ENCODE measurements at places on chromosomes 7 and 10.

- DNase-seq: peak; percentile 95
Observed at GRCh38 chr7:158074896-158075632, 512.6 kb downstream of the PTPRN2 start.

DNA sequence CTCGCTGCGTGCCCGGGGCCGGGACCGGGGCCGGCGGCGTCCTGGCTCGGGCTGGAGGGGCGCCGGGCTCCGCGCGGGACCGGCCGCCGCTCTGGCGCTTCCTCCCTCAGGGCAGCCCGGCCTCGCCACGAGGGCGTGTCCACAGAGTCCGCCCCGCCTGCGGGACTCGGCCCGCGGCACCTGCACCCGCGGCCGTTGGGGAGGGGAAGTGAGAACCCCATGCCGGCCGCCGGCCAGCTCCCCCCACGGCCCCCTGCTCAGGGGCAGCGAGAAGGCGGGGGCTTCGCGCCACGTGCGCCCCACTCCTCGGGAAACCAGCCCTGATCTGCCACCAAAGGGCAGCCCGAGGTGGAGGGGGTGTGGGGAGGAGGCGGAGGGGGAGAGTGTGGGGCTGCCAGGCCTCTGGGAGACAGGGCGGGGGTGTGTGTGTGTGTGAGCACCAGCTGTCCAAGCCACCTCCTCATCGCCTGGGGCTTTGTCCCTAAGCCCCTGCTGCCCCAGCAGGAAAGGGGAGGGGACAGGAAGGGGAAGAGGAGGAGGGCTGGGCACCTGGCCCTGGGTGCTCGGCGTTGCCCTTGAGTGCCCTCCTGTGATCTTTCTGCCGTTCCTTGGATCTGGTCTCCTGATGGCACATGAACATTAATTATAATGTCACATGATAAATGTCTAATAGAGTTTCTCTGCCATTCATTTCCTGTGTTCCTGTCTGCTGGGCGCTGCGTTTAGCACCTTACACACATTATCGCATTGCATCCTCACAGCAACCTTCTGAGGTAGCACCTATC is at the start of gene PIK3AP1:
PIK3AP1 (minus strand) TSS at position 93 of the 785 bp plus-strand sequence. CDS start 120 bp downstream, outside the sequence.
- peak; percentile 57 for DNase-seq

GRCh38 chr7:16978358-16979244 is 96.8 kb upstream of the AGR3 start:
- peak; percentile 28 for DNase-seq

- peak; percentile 2 for DNase-seq
Observed at GRCh38 chr10:43623351-43623750, 17.1 kb downstream of the ZNF485 start.

- DNase-seq: no peak
Observed at GRCh38 chr10:130814610-130815009, 496.9 kb downstream of the TCERG1L start.

- DNase-seq: no peak
Observed at GRCh38 chr10:88092265-88092664, 228.8 kb downstream of the PTEN start.

DNA sequence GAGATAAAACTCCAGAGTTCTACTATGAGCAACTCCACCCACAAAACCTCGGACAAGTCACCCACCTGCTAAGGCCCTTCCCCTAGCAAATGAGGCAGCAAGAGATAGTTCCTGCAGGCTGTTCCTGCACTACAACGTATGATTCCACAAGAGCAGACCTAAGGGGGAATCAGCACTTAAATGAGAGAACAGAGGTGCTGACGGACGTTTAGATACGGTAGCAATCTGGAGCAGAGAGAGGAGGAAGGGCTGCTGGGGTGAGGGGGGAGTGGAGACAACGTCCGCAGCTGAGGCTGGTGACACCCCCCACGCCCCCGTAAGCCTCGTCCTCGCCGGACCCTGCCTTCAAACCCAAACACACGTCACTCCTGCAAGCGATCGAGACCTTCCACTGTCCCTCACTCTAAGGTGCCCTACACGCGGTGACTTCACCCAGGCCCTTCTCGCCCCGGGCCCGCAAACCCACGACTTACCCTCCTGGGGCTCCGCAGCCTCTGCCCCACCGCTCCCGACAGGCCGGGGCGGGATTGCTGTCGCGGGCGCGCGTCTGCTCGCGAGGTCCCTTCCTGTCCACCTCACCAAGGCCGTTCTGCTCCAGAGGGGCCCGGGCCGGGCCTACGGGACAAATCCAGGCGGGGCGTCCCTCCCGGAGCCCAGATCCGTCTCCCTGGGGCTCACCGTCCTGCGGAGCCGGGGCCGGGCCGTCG is 635 bp downstream of the ZNF12 start:
- DNase-seq: peak; percentile 13

- DNase-seq: no peak
Observed at GRCh38 chr10:24989867-24990266, 26.1 kb downstream of the ENKUR start.

- DNase-seq: no peak
Observed at GRCh38 chr10:128071417-128071782, 54.8 kb downstream of the MKI67 start.

- no peak for DNase-seq
Observed at GRCh38 chr10:96359616-96360015, 814 bp upstream of the OPALIN start.

DNA sequence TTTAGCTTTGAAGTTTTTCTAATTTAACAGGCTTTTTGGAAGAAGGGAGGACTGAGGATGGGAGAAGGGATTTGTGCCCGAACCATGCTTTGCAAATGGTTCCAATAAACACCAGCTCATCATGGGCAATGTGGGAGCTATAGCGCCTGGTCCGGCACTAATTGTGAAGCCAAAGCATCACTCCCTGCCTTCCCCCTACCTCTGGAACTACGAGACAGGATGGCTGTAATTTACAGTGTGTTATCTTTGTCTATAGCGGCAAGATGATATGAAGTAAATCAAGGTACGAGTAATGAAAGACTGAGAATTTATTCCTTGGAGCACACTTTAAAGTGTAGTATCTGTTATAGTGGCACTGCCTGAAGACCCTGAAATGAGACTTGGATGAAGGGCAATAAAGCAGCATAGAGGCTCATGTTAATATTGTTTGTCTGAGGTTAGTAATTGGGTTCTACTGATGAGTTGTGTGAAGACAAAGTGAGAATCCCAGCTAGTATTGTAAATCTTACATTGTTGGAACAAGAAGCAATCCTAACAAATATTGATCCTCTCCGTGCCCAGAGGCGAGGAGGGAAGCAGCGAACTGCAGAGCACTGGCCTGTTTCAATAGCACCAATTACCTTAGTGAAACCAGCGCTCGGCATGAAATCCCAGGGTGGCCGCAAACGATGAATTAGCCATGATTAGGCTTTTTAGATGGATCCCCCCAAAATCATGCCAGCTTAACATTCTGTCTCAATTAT is 507.1 kb downstream of the LRMDA start:
- no peak for DNase-seq

- DNase-seq: peak; percentile 96
Observed at GRCh38 chr7:145978769-145979168, 137.8 kb upstream of the CNTNAP2 start.

DNA sequence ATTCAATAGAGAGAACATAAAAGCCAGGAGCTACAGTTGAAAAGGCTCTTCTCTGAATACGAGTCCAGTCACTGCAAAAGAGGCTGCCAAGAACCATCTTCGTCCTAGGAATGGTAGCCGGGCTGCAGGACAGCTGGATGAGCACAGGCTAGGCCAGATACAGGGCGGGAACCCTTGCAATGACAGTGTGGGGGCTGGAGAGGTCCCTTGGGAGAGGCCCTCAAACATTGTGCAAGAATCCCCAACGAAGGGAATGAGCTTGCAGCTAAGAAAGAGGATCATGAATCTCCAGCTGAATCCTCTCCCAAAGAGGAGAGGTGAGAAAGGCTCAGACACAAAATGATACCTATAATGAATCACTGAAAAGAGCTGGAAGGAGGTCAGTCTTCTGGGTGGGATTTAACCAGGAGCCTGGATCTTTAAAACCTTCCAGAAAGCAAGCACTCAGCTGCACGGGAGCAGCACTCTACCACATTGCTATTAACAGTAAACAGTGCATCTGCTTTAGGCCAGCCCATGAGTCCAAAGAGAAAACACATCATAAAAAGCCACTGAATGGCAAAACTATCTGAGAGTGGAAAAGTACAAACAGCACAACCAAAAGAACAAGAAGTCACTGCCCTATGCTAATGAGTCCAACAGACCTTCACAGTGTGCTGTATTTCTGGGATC is 287.9 kb downstream of the TNS3 start:
- no peak for DNase-seq

DNA sequence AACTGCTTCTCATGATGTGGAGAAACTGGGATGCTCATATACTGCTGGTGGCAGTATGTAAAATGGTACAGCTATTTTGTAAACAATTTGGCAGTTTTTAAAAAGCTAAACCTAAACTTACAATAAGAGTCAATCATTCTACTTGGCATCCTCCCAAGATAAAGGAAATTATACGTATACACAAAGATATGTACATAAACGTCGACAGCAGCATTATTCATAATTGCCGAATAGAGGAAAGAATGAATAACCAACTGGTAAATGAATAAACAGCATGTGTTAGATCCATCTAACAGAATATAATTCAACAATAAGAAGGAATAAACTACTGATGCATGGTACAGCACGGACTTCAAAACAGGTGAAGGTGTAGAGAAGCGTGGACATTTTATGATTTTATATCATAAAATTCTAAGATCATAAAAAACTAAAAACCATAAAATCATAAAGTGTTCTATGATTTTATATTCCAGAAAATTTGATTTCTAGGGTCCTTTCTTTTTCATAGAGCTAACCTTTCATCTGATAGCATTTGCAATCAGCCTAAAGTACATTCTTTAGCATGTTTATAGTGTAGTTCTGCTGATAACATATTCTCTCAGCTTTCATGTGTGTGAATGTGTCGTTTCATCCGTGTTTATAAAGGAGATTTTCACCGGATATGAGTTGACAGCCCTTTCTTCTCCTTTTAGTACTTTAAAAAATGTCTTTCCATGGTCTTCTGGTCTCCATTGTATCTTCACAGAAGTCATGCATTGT is 261.5 kb downstream of the DIP2C start:
- no peak for DNase-seq

- DNase-seq: no peak
Observed at GRCh38 chr10:109743574-109743973, 179.7 kb downstream of the XPNPEP1 start.

- DNase-seq: peak; percentile 43
Observed at GRCh38 chr10:116836902-116837523, 12.3 kb upstream of the ENO4 start.

DNA sequence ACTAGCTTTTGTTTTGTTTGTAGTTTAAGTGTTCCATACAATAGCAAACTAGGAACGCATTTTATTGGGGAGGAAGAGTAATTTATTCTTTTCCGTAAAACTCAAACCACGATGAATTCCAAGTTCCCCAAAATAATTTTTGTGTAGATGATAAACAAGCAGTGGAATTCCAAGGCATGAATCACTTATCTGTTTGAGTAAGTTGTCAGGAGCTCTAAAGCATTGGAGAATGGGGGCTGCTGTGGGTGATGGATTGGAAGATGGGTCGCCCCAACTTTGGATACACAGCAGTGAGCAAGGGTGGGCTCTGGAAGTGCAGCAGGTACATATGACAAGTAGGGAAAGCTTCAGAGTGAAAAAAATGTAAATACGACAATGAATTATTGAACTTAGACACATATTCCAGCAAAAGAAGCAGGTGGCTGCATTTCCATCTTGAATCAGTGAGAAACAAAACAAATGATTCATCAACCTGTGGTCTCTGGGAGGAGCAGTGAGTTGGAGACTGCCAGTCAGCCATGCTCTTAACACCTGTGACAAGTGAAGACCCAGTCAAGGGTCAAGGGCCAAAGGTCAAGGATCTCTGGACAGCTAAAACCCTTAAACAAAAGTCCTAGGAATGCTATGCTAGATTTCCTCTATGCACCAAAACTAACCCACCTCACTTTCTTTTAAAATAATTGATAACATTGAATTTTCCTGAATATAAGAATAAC is 34.2 kb upstream of the ADRB1 start:
- DNase-seq: no peak

GRCh38 chr10:52539463-52539862 is 225.4 kb downstream of the DKK1 start:
- no peak for DNase-seq

DNA sequence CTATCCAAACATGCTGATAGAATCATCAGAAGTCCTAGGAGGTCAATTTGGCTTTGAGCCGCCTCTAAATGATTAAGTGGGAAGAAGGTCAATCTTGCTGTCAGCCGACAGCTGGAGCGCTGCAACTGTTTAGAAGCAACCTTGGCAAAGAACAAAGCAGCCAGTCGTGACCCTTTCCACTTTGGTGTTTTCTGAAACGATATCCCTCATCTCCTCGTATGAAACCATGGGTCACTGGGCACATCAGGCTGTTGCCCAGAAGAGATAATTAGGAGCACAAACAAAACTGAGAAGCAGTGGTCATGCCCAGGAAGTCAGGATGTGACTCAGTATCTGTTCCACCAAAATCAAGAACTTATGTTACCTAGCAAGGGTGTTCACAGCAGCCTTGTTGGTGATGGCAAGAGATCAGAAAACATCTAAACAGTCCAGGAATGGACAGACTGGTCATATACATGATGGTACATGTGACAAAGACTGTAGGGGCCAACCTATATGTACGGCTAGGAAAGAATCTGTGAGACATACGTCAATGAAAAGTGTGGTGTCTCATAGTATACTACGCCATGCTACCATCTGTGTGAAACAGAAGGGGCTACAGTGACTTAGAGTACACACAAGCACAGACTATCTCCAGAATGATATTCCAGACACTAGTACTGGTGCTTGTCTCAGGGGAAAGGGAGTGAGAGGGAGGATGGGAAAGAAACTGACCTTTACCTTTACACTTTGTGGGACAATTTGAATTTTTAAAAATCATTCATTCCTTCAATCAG is 22.4 kb downstream of the STN1 start:
- no peak for DNase-seq

GRCh38 chr10:86979296-86979818 is 11.1 kb downstream of the ADIRF start:
- no peak for DNase-seq

GRCh38 chr10:12971001-12971788 is 30.3 kb downstream of the CCDC3 start:
- DNase-seq: no peak

GRCh38 chr7:33874943-33875342 is 30.4 kb upstream of the BMPER start:
- no peak for DNase-seq

DNA sequence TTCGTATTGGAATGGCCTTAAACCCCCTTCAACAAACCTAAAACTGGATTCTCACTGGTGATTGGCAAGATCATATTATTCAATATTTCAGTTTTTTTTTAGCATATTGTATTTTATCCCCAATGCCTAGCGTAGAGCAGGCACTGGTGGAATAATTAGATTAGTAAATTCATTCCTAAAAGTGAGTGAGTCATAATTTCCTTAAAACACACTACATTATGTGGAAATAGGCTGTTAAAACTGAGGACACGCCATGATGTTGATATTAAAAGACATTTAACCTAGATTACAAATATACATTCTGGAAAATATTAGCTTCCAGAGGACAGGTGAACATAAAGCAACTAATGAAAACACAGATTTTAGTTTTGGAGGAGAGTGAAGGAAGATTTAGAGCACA is 463.9 kb downstream of the PARD3 start:
- no peak for DNase-seq

- DNase-seq: no peak
Observed at GRCh38 chr7:35646289-35647023, 48.5 kb downstream of the HERPUD2 start.

Data from NCI-H345 (cell line).